ENCODE measurements at places on chromosomes 3 and 15.

- DNase-seq: no peak
Measured at GRCh38 chr3:87448558-87448957, 172.2 kb upstream of the POU1F1 start.

DNA sequence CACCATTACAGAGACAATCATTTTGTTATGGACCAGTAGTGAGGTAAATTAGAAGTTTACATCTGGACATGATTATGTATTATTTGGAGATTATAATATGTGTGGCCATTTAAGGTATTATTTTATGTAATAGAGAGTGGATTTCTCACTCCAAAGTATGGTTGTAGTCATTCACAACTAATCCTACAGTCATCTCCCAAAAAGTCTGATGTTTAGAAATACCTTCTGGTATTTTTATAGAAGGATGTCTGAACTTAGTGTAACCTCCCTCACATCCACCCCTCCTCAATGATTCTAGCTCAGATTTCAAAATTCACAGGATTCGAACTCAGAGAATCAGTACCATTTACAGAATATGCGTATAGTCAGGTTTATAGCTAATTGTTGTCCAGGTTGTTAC lies 346.6 kb upstream of the MEIS2 start:
- DNase-seq: no peak

GRCh38 chr3:151226088-151226563 lies 23.1 kb upstream of the GPR171 start:
- DNase-seq: no peak

DNA sequence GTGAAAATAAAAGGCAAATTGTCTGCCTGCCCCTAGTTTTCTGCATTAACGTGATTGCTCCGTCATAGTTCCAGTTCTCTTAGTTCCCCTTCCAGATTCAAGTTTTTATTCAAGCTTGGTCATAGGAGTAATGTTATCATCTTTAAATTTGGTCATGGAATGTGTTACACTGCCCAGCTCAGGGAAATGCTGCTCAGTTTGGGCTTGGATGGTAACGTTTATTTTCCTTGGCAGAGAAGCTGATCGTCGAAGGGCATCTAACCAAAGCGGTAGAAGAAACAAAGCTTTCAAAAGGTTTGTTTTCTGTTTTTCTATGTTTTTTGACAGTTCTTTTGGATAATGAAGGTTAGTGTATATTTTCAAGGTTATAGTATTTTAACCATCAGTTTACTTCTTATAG lies 118.4 kb upstream of the FLNB start:
- no peak for DNase-seq

- no peak for DNase-seq
Measured at GRCh38 chr15:42694398-42694797, 42.5 kb downstream of the CDAN1 start.

Measured in naive B cell (primary cell).